ENCODE measurements at places on chromosomes 3 and 15.

DNA sequence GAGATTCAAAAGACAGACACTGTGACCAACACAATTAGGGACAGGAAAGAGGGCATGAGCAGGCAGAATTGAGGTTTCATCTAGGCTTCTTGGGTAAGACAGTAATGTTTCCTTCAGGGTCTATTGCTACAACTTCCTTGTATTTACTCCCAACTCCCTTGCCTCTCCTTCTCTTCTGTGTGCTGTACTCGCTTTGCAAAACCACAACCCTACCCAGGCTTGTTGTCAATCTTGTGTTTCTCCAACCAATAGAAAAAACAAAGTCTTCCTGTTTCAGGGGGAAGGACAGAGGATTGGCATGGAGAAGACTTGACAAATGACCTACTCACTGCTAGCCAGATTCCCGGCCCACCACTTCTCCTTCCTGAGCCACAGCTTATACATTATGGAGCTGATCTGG, 36.3 kb upstream of the MASP1 start:
- no peak for DNase-seq

- DNase-seq: no peak
These were observed 352.6 kb upstream of the NDN start for GRCh38 chr15:24039683-24040082.

GRCh38 chr15:88243895-88244787, 12.4 kb downstream of the NTRK3 start:
- DNase-seq: no peak

DNA sequence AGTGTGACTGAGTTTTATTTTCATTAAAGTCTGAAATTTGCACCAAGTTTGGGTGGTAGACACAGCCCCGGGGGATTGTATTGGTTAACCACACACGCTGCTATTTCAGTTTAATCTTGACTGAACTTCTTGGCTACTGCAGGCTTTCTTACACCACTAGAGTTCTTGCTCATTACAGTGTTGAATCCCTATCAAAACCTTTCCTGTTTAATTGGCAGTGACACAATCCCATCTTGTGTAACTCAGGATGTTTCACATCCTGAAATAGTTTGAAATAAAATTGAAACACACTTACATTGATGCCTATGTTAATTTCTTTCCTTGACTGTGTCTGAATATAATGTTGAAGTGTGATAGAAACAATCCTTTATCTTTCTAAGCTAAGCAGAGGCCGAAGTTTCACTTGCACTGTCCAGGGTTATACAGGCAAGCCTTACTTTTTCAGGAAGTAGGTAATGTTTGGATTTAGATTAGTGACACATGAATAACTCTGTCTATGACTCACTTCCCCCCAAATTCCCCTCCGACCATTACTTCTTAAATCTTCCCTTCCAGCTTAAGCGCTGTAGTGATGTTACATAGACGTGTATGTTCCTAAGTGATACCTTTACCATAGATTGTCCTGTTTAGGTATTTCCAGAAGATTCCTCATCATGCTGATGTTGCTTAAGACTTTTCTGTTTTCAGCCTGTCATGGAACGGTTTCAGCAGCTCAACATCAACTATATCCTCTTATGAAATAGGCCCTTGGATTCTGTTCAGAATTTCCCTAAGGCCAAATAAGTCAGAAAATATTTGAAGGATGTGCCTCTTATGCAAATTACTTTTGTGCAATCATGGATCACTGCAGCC, 16.8 kb downstream of the ATG7 start:
- DNase-seq: no peak

- DNase-seq: no peak
These were observed at the start of gene SST for GRCh38 chr3:187669675-187670504. Gene SST, minus strand, starts transcription at chr3:187670394. Its CDS starts 103 bp downstream, at chr3:187670291.

- no peak for DNase-seq
These were observed 330.2 kb downstream of the EPHB1 start for GRCh38 chr3:135125171-135125801.

DNA sequence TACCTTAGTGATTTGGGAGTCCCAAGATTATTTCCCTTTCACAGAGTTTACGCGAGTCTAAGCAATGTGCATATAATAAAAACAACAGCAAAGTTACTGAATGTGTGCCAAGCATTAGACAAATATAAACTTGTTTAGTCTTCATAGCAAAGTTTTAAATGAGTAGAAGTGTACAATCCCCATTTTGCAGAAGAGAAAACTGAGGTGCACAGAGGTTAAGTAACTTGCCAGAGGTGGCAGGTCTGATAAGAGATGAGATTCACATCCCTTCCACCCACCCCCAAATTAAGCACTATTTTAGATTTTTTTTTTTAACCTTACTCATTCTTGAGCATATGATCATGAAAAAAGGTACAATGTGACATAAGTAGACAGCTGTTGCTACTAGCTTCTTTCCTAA, 2.2 kb upstream of the SUCLG2 start:
- no peak for DNase-seq
